ENCODE measurements at places on chromosomes 6 and 20. TPM values are rescaled to one million over a fixed set of nuclear protein-coding genes. Genes with fewer than 3 reads are reported as not detected.

The SAMD3 gene
- 1.0 TPM for total RNA-seq

The CAGE1 gene
- total RNA-seq = not detected

The SLC22A2 gene
- not detected for total RNA-seq

The TRIM31 gene
- not detected for total RNA-seq

The TLDC2 gene
- not detected for total RNA-seq

The PPP2R5D gene
- total RNA-seq = 58.0 TPM

The GGTLC1 gene
- not detected for total RNA-seq

The ULBP3 gene
- 16.0 TPM for total RNA-seq

The GRM1 gene
- total RNA-seq = 0.23 TPM

DNA sequence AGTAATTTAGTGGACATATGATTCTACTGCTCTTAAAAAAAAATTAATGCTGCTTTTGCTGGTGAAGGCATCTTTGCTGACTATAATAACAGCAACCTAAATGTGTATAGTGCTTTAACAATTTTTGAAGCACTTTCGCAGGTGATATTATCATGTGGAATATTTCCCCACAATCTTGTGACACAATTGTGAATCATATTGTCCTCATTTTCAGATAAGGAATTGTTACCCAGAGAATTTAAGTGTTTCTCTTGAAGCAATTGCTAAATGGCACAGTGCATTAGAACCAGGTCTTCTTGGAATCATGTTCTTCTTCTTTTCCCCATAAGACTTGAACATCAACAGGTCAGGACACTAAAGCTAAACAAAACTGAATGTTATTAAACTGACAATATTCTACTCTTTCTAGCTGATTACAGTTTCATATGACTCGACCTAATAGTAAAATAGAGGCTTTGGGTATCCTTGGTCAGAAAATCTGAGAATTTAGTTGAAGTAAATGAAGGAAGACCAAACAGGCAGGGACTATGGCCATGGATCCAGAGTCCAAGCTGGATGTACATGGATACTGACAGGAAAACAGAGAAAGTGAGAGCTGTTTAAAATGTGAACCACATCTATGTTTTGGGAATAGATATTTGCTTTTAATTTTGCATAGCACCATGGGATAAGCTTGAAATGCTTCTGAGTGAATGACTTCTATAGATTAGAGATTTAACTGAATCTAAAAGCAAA is 121.8 kb upstream of the SLC35B3 start:
- no peak for DNase-seq

- DNase-seq = no peak
These were observed 88.3 kb downstream of the SSR1 start for GRCh38 chr6:7224731-7225130.

- no peak for DNase-seq
These were observed 329.1 kb upstream of the QKI start for GRCh38 chr6:163085426-163085825.

DNA sequence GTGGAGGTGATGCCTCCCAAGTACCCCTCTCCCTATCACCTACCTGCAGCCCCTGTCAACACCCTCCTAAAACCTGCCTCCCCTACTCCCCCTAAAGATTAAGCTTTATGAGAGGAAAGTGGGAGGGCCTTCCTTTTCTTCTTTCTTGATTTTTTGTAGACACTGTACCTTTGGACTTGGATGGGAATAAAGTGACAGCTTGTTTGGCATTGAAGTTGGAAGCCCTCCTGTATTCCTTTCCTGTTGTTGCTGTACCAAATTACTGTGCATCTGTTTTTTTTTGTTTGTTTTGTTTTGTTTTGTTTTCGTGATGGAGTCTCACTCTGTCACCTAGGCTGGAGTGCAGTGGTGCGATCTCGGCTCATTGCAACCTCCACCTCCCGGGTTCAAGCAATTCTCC is 99.3 kb upstream of the NFATC2 start:
- DNase-seq = no peak

DNA sequence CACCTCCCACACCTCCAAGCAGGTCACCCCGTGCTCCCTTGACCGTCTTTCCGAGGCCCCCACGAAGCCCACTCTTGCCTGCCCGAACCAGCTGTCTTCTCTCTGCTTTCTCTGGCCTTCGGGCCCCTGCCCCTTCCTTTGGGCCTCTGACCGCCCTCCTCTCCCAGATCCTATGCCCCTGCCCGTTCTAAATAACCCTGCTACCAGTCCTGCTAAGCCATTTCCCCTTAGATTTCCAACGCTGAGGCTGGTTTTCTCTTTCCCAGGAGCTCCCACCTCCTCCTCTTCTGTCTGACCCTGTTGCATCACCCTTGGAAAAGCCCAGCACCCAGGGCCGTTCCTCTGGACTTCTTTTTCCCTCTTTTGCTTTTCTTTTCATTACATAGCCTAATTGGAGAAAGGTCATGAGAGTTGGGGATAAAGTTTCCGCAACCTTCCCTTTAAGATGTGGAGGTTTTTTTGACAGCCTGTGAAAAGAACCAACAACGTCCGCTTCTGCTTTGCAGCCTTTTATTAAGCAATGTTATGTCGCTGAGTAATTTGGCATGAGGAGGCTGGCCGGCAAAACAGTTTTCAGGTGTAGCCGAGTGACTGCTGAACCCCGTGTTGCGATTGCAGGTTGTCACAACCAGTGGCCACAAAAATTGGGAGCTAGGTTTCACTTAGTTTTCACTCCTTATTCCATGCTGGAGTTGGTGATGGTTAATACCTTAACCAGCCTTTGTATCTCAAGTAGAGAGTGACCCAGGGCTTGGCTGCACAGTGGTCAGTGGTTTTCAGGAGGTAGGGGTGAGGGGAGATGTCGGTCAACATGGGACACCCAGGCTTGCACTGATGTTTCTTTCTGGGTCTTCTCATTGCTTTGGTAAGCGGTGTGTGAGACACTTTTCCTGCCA is 970 bp downstream of the BLTP3A start:
- peak; percentile 29 for DNase-seq

DNA sequence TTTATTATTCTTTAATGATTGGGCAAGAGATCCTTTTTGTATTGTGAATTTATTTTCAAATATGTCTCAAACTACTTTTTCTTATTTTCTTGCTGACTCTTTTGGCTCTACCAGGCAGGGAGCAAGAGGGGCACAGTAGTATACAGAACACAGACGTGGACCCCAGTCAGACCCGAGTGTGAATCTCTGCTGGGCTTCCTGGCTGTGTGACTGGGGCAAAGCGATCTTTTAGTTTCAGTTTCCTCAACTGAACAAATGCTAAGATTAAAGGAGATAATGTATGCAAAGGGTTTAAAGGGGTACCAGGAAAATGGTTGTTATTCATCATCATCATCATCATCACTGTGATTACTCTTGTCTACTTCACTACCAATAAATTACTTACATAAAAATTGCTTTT is 317.5 kb downstream of the HIVEP2 start:
- DNase-seq = no peak

- no peak for DNase-seq
These were observed 15.5 kb downstream of the CRNKL1 start for GRCh38 chr20:20036756-20037155.

DNA sequence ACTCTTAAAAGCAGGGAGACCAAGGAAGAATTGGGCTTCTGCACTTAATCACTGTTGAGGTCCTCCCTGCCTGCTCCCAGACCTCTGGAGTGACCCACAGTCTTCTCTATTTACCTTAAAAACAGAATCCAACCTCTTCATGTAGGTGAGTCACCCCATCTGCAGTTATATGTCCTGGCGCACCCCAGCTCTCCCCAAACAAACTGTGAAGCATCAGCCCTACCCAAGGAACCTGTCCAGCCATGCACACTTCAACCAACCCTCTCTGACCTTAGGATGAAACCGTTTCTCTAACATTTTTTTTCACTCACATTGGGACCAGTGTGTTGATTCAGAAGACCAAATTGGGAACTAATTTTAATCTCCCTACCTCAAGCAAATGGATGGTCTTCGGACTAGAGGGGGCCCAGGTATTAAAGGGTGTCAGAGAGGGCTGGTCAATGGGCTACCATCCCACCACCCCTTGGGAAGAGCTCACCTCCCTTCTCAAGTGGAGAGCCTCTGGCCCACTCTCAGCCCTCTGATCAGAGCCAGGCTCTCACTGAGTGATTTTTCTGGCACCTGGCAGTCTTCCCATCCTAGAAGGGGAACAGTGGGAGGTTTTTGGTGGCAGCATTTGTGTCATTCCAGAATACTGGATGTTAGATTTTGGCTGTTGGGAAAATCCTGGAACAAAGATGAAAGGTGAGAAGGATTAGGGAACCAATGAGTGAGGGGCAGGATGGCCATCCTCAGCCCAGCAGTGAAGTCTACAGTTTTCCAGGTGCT is 203.6 kb downstream of the LRFN2 start:
- DNase-seq = no peak

GRCh38 chr6:1609041-1609647 is 571 bp upstream of the FOXC1 start:
- peak; percentile 61 for DNase-seq

DNA sequence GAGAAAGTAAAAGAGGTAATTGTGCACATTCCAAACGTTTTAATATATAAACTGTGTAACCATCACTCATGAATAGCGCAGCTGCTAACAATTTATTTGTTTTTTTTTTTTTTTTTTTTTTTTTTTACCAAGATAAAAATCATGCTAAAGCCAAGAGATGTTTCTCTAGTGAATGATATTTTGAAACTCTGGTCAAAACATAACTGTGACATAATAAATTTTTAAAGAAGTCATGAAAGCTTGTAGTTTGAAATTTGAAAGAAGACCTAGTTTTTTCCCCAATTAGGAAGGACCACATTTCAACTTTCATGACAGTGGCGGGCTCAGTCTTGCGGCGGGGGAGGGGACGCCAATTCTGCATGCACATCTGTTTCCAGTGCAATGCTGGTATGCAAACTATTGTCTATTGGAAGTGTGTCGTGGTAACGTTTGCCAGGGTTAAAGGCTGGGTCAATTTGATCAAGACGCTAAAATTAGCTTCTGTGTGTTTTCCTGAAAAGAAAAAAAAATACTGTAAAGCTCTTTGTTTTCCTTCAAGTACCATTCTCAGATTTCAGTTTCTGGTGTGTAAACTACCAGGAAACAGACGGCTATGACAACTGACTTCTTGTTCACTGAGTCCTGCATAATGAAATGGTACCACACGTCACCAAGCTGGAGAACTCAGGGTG is 211.9 kb downstream of the FOXC1 start:
- peak; percentile 62 for DNase-seq

- DNase-seq = no peak
These were observed 1.3 kb downstream of the KPNA5 start for GRCh38 chr6:116682334-116682712.

DNA sequence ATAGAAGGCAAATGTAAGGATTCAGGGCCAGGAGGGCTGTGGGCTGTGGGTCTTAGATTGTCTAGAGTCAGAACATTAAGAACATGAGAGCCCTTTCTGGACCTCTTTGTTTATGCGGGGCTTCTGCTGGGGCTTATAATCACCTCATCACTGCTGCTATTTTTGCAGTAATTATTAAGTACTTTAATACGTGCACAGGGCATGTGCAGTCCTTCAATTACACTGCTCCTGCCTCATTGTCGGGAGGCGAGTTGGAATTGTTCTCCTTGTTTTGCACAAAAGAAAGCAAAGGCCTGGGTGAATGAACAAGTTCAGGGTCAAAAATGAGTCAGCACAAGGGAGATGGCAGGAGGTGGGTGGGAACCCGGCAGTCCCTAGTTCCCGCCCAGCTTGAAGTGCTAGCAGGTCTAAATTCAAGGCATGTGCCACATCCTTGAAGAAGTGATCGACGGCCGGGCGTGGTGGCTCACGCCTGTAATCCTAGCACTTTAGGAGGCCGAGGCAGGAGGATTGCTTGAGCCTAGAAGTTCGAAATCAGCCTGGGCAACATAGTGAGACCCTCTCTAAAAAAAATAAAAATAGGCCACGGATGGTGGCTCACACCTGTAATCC is 34.4 kb upstream of the PTPN1 start:
- DNase-seq = no peak

- no peak for DNase-seq
These were observed 54.1 kb downstream of the WASF1 start for GRCh38 chr6:110125361-110125760.

- no peak for DNase-seq
These were observed 102.7 kb downstream of the FIG4 start for GRCh38 chr6:109793792-109794191.

GRCh38 chr6:44499609-44500008 is 112.1 kb downstream of the CDC5L start:
- DNase-seq = no peak

- DNase-seq = no peak
These were observed 62.3 kb downstream of the STK4 start for GRCh38 chr20:45028424-45029136.

GRCh38 chr6:12911427-12911826 is 194.9 kb downstream of the PHACTR1 start:
- DNase-seq = peak; percentile 18

DNA sequence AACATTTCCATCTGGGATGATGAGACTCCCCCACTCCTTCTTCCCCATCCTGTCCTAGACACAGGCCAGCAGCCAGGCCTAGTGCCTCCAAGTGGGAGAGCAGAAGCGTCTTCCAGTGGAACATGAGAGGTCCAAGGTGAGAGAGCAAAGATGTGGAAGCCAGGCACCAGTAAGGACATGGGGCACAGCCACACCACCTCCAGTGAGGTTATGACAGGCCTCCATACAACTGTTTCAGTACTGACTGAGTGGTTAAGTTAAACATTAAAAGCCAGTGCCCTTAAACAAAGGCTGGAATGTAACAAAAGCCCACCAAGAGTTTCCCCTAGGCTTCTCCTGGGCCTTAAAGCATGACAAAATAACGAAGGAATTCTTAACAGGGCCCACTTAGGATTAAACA is 5.3 kb downstream of the ZBTB24 start:
- DNase-seq = no peak

DNA sequence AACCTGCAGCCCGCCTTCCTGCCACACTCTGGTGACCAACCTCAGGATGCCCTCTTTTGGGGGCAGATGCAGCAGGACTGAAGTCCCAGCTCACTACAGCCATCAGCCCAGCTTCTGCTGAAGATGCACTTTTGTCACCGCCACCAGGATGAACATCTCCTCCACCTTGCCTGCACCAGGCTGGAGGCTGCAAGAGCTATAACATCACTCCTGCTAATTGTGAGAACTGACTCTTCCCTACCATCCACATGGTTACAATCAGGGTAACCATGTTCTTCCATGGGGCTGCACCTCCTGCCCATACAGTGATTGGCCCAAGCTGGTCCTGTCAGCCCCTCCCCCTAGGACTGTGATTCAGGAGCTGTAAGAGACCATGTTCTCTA is 2.0 kb upstream of the ACTL10 start:
- DNase-seq = no peak

- no peak for DNase-seq
These were observed 253.8 kb upstream of the CITED2 start for GRCh38 chr6:139628270-139628669.

DNA sequence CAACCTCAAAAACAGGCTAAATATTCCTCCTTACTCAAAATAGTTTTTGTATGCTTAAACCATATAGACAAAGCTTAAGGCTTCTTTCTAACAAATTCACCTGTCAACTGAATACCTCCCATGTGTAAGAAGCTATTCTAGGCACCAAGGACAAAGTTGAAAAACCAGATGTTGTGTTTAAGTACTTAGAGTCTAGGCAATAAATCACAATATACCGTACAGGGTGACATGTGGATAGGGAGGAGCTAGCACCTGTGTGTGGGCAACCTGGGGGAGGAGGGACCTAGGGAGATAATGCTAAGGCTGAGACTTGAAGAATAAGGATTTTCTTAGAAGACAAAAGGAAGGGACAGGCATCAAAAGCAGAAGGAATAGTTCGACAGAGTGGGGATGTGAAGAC is 123.5 kb downstream of the LMBRD1 start:
- no peak for DNase-seq

GRCh38 chr6:109912118-109912517 is 66.0 kb upstream of the GPR6 start:
- no peak for DNase-seq

GRCh38 chr20:36010076-36010475 is 41.7 kb downstream of the CNBD2 start:
- no peak for DNase-seq

- no peak for DNase-seq
These were observed 57.5 kb upstream of the SNRPB2 start for GRCh38 chr20:16672299-16672698.

Measured in endothelial cell (in vitro differentiated cells).